ENCODE measurements at places on chromosomes 16 and 17.

- DNase-seq: no peak
These were observed 61.0 kb downstream of the TNRC6C start for GRCh38 chr17:78019367-78019975.

- DNase-seq: no peak
These were observed 15.0 kb upstream of the PEMT start for GRCh38 chr17:17606416-17607000.

DNA sequence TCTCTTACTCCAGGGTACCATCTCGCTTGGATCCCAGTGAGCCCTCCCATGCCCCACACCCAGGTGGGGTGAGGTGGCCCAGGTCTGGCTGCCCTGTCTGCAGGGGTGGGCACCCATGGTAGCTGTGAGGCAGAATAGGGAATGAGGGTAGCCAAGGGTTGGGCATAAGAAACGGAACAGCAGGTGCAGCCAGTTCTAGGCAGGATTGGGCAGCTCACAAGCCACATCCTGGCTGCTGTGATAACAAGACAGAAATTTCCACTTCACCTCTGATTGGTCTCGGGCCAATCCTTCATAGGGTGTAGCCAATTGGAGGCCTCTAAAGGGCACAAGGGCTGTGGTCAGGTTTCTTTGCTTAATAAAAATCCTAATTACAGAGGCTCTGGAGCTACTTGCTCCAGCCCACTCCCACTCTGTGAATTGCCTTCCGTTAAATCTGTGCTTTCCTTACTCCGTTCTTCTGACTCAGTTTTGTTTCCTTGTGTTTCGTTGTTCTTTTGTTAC is 1.5 kb upstream of the ARHGDIG start:
- DNase-seq: no peak

- peak; percentile 86 for DNase-seq
These were observed 787 bp downstream of the CTCF start for GRCh38 chr16:67562918-67563707.

DNA sequence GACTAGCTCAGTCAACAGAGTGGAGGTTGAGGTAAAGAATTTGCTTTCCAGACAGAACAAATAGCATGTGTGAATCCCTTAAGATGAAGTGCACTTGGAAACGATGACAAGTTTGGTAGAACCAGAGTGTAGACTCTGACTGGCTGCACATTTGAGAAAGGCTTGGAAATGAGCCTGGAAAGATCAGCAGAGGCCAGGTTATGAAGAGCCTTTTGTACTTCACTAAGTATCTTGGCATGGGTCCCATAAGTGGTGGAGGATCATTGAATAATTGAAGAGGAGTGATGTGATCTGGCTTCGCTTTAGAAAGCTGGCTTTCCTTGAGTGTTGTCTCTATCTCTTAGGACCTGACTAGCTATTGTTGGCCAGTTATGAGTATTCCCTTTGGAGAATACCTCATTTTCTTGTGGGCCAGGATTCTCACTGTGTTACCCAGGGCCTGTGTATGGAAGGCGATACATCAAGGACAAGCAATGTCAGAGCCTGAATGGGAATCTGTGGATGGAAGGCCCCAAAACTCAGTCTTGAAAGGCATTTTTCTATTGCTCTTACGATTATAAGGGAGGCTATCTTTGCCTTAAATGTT is 329.8 kb downstream of the UTP18 start:
- no peak for DNase-seq

- DNase-seq: no peak
These were observed 9.2 kb downstream of the CHD3 start for GRCh38 chr17:7897773-7898172.

GRCh38 chr17:40168262-40168832 is 8.9 kb upstream of the RAPGEFL1 start:
- DNase-seq: no peak

DNA sequence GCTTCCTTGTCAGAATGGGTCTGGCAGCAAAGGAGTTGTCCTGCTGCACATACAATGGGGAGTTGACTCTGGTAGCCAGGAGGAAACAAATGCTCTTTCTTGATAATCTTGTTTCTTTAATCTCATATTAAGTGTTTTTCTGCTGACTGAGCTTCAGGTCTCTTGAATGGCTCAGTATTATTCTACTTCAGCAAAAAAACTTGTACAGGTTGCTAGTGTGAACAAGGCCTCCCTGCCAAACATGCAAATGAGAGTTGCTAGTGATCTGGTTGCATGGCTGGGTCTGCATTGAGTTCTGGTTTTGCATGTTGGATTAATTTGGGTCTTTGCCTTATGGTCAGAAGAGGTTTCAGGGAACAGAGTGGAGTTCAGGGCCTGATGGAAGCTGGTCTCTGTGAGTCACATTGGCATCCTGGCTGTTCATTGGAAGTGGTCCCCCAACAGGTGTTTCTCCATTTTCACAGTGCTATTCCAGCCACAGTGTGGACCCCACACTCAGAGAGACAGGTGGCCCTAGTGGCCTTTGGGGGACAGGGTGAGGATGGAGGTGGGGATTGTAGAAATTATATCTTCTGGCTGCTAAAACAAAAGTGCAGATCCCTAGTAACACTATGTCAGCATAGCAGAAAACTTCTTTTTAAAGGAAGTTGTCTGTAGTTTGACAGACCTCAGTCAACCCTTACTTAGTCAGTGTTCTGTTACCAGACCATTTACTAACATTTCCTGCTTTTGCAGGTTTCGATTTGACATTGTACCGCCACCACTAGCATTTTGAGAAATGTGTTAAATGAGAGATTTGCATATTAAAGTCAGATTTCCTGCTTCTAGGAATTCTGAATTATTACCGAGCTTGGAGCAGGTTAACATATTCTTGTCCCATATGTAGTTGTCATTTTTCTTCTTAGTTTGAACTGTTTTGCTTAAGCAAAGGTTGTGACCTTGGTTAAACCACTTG is 47.1 kb downstream of the EPN2 start:
- no peak for DNase-seq

DNA sequence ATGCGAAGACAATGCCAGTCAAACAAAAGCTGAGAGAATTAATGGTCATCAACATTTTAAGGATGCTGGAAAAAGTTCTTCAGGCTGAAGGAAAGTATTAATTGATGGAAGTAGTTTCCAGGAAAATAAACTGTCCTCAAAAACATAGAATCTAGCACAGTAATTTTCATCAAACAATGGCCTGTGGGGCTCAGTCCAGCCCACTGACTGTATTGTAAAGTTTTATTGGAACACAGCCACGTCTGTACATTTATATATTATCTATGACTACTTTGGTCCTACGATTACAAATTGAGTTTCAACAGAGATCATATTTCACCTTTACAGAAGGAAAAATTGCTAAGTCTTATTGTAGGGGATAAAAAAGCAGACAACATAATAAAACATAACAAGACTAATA is 484.5 kb downstream of the KCNJ2 start:
- DNase-seq: no peak

DNA sequence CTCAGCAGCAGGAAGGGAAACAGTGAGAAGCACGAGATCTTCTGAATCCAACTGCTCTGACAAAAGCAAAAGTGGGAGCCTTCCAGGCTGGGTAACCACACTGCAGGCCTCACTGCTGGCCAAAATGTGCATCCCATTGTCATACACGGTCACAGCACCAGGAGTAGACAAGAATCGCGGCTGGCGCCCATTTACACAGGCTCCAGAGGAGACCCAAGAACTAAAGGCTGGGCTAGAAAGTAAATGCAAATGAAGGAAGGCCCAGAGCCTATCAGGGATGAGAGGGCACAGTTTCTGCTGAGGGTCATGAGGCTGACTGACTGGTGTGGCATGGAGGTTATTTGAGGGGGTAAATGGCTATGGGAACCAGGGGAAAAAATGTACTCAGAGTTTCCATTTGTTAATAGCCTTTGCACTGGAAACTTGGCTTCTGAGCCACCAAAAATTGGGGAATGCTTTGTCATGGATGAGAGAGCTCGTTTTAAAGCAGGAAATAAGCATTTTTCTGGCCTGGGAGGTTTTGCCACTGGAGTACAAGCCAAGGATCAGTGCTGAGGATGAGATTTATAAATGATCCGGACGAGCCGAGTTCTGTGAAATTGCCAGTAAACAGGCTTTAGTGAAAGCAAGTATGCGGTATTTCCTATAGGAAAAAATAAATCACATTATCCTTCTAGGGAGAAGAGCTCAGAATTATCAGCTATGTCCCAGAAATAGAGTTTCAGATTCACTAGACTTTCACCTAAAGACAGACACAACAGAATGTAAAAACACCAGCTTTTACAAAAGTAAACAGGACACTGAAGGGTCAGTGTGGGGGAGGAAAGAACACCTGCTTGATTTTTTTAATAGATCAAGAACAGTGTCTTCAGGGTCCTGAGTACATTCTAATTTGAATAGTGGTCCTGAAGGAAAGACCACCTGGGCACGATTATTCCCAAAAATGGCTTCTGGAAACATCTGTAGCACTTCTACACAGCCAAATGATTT is 66.9 kb upstream of the GSG1L start:
- no peak for DNase-seq

DNA sequence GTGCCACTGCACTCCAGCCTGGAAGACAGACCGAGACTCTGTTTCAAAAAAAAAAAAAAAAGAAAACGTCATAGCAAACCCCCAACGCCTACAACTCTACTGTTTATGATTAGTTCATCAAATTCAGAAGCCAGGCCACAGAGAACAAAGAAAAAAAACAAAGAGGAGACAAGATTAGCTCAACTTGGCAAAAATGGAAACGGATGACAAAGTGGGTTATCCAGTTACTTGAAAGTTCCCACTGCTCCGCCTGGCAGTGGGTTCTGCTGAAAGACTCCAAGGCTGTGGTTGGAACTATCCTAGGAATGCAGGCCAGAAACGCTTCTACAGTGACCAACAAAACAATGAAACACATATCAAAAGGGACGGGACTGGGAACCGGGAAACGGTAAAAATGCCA is 53.1 kb downstream of the MRM3 start:
- DNase-seq: no peak

DNA sequence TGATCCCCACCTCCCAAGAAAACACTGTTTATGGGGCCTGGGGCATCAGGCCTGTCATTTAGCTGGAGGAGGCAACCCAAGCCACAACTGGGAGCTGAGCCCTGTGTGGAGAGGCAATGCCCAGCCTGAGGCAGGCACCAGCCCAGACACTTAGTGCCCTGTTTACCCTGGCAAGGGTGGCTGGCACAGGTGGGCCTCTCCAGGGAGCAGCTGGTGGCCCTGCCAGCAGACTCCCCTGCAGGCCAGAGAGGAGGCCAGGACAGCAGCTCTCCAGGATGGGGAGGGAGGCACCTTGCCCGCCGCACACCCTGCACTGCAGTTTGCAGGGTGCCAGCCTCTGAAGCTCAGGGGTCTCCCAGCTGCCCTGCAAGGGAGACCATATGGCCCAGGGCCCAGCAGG is 9.1 kb upstream of the TMEM92 start:
- no peak for DNase-seq

GRCh38 chr17:10105513-10106001 is 92.8 kb downstream of the GAS7 start:
- DNase-seq: no peak

GRCh38 chr16:68257906-68258800 is 6.2 kb upstream of the SLC7A6 start:
- DNase-seq: no peak

- DNase-seq: no peak
These were observed 6.9 kb upstream of the TEX2 start for GRCh38 chr17:64269687-64270649.
